ENCODE measurements at places on chromosomes 4 and X.

DNA sequence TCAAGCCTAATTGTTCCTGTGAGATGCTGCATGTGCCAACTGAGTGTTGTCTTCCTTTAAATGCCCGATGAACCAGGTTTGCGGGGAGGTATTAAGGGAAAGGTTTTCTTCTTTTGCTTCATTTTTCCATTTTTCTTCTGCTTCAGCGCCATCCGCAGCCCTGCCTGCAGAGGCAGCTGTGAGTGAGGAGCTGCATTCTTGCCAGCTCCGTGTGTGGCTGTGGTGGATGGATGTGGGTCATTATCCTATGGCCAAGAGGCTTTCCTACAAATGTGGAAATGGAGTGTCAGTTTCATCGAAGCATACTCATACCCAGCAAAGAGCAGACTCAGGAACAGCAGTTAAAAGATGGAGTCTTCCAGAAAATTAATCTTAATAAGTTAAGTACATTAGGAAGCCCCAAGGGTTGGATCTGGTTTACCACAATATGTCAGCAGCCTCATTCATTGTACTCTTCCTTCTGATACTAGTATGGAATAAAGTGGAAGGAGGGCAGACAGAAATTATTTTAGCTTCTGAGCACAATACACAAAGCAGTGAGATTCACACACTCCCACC lies 37.6 kb downstream of the TNIP3 start:
- no peaks in the 10 kb centered on the region for H3K4me1 ChIP-seq
- H3K36me3 ChIP-seq = no peaks in the 10 kb centered on the region
- no peak overlapping the region for H3K27ac ChIP-seq
- no peaks in the 10 kb centered on the region for H3K27me3 ChIP-seq
- DNase-seq = no peak

DNA sequence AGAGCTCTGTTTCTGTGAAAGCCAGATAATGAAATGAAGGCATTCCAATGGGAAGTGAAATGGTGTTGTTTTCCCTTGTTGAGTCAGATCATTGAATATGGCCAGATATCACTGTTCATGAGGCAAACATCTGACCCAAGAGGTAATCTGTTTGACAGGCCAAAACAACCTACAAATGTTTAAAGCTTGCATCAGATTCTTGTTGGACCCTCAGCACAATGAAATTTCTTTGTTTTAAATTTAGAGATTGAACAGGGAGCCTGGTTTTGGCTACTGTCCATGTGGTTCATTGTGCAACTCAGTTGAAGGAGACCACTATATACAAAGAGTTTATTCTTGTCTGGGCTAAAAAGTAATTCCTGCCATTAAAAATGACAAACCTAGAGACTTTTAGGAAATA lies 159.1 kb downstream of the AFF2 start:
- H3K4me1 ChIP-seq = no peaks in the 10 kb centered on the region
- H3K27me3 ChIP-seq = no peaks in the 10 kb centered on the region
- H3K36me3 ChIP-seq = no peaks in the 10 kb centered on the region

GRCh38 chrX:6120329-6120728 lies 108.3 kb downstream of the NLGN4X start:
- DNase-seq = no peak
- no peak overlapping the region for H3K27ac ChIP-seq
- H3K4me1 ChIP-seq = no peaks in the 10 kb centered on the region
- H3K27me3 ChIP-seq = no peaks in the 10 kb centered on the region
- no peaks in the 10 kb centered on the region for H3K36me3 ChIP-seq

- H3K4me3 ChIP-seq = no peak overlapping the region
- DNase-seq = no peak
- no peak overlapping the region for H3K27ac ChIP-seq
- H3K27me3 ChIP-seq = no peaks in the 10 kb centered on the region
These were observed 205.9 kb downstream of the SOWAHB start for GRCh38 chr4:76691807-76692582.

All from esophagus squamous epithelium (tissue), 5 donors.